ENCODE measurements at places on chromosomes 16 and 17.

DNA sequence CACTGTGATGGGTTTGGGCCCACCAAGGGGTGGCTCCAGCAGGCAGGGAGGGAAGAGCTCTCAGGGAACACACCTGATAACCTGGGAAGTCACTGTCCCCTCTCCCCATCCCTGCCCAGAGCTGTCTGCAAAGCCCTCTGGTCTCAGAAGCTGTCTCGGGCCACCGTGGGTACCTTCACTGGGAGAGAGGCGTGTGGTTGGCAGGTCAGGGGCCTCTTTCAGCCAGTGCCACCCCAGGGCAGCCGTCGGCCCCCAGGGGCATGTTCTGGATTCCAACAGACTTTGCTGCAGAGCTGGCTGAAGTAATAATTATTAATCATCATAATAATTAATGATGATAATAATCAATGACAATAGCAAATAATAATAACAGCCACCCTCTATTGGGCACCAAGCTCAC lies 21.1 kb downstream of the MGAT5B start:
- no peaks in the 10 kb centered on the region for H3K36me3 ChIP-seq
- DNase-seq, result no peak
- H3K4me1 ChIP-seq, result peaks cover 14% of the 10 kb centered on the region
- no peak overlapping the region for H3K4me3 ChIP-seq
- H3K27ac ChIP-seq, result no peak overlapping the region

DNA sequence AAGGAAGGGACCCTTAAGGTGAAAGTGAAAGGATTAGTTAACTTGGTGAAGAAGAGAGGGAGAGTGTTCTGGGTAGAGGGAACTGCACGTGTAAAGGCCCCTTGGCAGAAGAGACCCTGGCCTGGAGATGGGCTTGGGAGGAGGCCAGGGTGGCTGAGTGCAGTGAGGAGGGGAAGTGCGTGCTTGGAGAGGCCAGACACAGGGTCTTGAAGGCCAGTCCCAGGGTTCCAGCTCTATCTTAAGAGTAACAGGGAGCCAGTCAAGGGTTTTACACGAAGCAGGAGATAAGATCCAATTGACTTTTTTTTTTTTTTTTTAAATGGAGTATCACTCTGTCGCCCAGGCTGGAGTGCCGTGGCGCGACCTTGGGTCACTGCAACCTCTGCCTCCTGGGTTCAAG lies 15.2 kb upstream of the DOK4 start:
- no peaks in the 10 kb centered on the region for H3K36me3 ChIP-seq
- peak overlapping the region; percentile 55 for H3K27ac ChIP-seq
- no peak for DNase-seq

- H3K27ac ChIP-seq, result peak overlapping the region; percentile 23
- peaks cover 21% of the 10 kb centered on the region for H3K4me1 ChIP-seq
- peaks cover 3% of the 10 kb centered on the region for H3K27me3 ChIP-seq
- DNase-seq, result no peak
- peaks cover 29% of the 10 kb centered on the region for H3K36me3 ChIP-seq
These were observed 43.5 kb downstream of the EMP2 start for GRCh38 chr16:10536814-10537389.

GRCh38 chr17:8865811-8866210 lies 1.7 kb downstream of the PIK3R6 start:
- H3K27me3 ChIP-seq, result peaks cover 28% of the 10 kb centered on the region
- H3K36me3 ChIP-seq, result no peaks in the 10 kb centered on the region
- H3K27ac ChIP-seq, result no peak overlapping the region
- H3K4me3 ChIP-seq, result no peak overlapping the region

DNA sequence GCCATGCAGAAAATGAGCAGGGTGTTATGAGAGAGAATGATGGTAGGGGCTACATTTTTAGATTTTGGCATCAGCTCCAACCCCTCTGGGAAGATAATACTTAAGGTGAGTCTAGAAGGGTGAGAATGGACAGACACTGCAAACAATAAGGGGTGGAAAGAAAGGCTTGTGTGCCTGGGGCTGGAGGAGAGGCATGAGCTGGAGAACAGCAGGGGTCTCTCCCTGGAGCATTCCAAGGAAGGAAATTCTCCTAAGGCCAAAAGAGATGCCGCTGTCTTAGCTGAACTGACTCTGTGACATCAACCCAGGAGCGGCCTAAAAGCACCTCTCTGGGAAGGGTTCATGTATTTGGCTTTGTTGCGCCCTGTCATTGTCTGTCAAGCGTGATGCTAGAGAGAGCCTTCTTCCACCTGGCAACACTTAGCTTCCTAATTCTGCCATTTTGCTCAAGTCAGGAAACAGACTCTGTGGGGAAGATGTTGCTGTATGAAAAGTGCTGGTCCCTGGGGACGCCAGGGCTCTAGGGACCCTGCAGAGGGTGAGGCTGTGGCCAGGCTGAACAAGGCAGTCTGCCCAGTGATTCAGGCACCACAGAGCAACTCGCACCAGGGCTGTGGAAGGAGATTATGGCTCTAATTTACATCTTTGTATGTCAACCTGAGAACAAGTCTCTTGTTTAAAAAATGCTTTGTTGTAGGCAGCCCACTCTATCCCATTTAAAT lies 225.7 kb downstream of the CBLN1 start:
- H3K36me3 ChIP-seq, result no peaks in the 10 kb centered on the region
- DNase-seq, result no peak
- no peak overlapping the region for H3K27ac ChIP-seq
- peaks cover 16% of the 10 kb centered on the region for H3K27me3 ChIP-seq
- no peak overlapping the region for H3K4me3 ChIP-seq

GRCh38 chr17:10777131-10777807 lies 26.6 kb downstream of the TMEM238L start:
- H3K27me3 ChIP-seq, result peaks cover 5% of the 10 kb centered on the region
- H3K36me3 ChIP-seq, result no peaks in the 10 kb centered on the region
- H3K4me1 ChIP-seq, result peaks cover 8% of the 10 kb centered on the region
- H3K4me3 ChIP-seq, result no peak overlapping the region
- no peak for DNase-seq

- no peaks in the 10 kb centered on the region for H3K27me3 ChIP-seq
- peaks cover 12% of the 10 kb centered on the region for H3K36me3 ChIP-seq
- peaks cover 28% of the 10 kb centered on the region for H3K4me1 ChIP-seq
- no peak overlapping the region for H3K27ac ChIP-seq
These were observed 5.4 kb downstream of the GID4 start for GRCh38 chr17:18044609-18045008.

- no peaks in the 10 kb centered on the region for H3K27me3 ChIP-seq
- no peak for DNase-seq
- H3K27ac ChIP-seq, result no peak overlapping the region
- peaks cover 22% of the 10 kb centered on the region for H3K4me1 ChIP-seq
- peaks cover 4% of the 10 kb centered on the region for H3K36me3 ChIP-seq
These were observed 2.2 kb upstream of the LIMD2 start for GRCh38 chr17:63701868-63702720.

DNA sequence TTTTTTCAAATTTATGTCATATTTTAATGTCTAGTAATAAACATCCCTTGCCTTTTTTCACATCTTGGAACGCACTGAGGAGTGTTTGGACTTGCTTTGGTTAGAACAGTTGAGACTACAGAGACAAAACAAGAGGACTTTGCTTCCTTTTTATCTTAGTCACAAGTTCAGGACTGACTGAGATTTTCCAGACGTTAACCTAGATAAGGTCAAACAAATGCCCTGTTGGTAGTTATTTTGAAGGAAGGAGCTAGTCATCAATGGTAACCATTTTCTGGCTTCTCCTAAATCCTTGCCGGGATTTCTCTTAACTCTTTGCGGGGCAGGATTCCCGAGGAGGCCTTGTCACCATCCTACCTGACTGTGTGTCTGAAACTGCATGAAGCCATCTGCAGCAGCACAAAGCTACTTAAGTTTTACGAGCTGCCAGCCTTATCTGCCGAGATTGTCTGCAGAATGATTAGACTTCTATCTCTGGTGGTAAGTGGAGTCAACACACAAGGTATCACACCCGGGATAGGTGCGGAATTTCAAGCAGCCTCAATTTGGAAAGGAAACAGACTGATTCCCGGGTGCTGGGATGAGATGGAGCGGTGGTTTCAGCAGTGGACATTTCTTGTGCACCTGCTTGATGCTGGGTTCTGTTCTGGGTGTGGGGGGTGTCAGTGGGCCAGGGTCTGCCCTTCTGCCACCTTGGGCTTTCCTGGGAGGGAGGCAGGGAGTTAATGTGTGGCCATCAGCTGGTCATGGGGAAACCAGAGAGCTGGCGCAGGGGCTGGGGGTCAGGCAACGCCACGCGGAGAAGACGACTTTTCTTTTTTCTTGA lies 48.3 kb downstream of the RNF213 start:
- no peak for DNase-seq
- peaks cover 56% of the 10 kb centered on the region for H3K36me3 ChIP-seq
- H3K27ac ChIP-seq, result peak overlapping the region; percentile 1

GRCh38 chr17:51692917-51693316 lies 432.6 kb downstream of the UTP18 start:
- no peak for DNase-seq
- H3K27ac ChIP-seq, result no peak overlapping the region
- peaks cover 24% of the 10 kb centered on the region for H3K27me3 ChIP-seq

- H3K36me3 ChIP-seq, result no peaks in the 10 kb centered on the region
- peaks cover 7% of the 10 kb centered on the region for H3K4me1 ChIP-seq
- no peak overlapping the region for H3K27ac ChIP-seq
- no peak for DNase-seq
- H3K4me3 ChIP-seq, result no peak overlapping the region
These were observed 30.2 kb upstream of the TNRC6A start for GRCh38 chr16:24699151-24699723.

DNA sequence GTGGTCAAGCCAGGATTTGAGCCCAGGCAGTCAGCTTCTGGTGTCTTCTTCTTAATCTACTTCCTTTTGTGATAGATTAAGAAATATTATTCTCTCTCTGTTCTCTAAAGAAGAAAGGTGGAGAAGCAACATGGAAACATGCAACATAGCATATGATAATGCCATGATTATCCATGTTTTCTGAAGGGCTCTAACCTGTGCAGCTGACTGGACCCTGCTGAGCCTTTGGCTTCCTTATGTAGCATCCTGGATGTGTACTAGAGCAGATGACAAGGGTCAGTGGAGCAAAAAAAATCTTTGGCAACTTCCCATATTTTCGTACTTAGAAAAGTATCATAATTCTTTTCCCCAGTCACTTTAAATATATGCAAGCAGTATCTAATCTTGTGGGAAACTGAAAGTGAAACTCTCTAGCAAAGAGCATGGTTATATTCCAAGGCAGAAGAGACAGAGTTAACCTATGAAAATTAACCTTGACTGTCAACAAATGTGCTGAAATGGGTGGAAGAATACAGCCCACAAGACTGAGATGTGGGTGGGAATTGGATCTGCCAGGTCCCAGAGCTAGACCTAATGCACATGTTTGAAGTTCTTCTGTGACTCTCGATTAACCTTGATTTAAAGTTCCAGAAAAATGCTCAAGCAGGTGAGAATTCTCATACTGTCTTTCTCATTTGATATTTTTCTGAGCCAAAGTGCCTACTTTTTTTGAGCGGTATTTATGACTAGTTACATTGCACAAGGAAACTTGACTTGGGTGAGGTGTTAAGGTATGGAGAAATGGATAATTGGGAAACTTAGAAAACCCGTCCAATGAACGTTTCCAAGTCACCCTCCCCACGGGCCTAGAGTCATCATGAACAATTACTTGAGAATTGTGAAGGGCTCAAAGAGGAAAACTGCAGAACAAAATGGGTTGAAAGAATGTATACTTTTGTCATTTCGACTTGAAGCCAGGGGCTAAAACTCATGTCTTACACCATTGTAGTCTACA lies 248.6 kb downstream of the FTO start:
- peaks cover 51% of the 10 kb centered on the region for H3K4me1 ChIP-seq
- H3K27ac ChIP-seq, result peak overlapping the region; percentile 79
- H3K36me3 ChIP-seq, result peaks cover 10% of the 10 kb centered on the region

DNA sequence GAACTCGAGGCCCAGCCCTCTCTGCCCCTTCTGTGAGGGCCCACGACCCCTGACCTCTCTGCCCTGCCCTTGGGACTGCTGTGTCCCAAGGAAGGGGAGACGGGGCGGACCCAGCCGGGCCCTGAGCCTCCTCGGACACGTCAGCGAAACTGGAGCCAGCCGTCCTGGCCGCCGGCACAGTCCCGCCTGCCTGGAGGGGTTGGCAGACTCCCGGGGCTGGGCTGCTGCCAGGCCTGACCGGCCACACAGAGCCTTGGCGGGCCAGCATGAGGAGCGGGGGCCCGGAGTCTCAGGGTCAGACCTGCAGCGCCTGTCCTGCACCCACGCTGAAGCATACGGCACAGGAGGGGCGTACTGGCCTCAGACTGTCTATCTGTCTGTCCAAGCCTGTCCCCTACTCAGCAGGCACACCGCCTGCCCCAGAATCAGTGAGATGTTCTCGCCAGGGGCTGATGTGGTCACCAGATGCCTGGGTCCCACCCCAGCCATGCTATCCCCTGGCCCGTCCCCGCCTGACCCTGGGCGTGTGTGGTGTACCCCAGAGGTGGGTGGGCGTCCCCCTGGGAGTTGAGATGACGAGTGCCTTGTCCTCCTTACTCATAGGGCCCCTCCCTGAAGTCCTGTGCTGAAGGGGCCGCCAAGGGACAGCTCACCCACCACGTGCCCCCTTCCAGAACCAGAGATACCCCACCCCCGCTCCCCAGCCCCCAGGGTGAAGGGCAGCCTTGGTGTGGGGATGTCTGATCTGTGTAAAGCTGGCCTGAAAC lies 4.7 kb downstream of the VASN start:
- H3K27ac ChIP-seq, result peak overlapping the region; percentile 87
- DNase-seq, result no peak
- no peaks in the 10 kb centered on the region for H3K27me3 ChIP-seq
- no peaks in the 10 kb centered on the region for H3K36me3 ChIP-seq
- H3K4me1 ChIP-seq, result peaks cover 44% of the 10 kb centered on the region
- H3K4me3 ChIP-seq, result no peak overlapping the region

GRCh38 chr17:2449486-2449885 lies 48.6 kb upstream of the MNT start:
- H3K27ac ChIP-seq, result no peak overlapping the region
- H3K4me1 ChIP-seq, result no peaks in the 10 kb centered on the region
- H3K36me3 ChIP-seq, result peaks cover 22% of the 10 kb centered on the region
- no peaks in the 10 kb centered on the region for H3K27me3 ChIP-seq
- no peak for DNase-seq

- H3K4me1 ChIP-seq, result peaks cover 26% of the 10 kb centered on the region
- H3K27me3 ChIP-seq, result no peaks in the 10 kb centered on the region
- H3K36me3 ChIP-seq, result no peaks in the 10 kb centered on the region
These were observed 8.4 kb upstream of the TERF2 start for GRCh38 chr16:69393898-69394849.

- H3K4me1 ChIP-seq, result peaks cover 34% of the 10 kb centered on the region
- H3K36me3 ChIP-seq, result no peaks in the 10 kb centered on the region
- peak; percentile 82 for DNase-seq
- peaks cover 2% of the 10 kb centered on the region for H3K27me3 ChIP-seq
- no peak overlapping the region for H3K4me3 ChIP-seq
These were observed 30.6 kb upstream of the ETV4 start for GRCh38 chr17:43576563-43577229.

GRCh38 chr16:73064212-73064993 lies 16.5 kb upstream of the ZFHX3 start:
- peaks cover 75% of the 10 kb centered on the region for H3K4me1 ChIP-seq
- no peak for DNase-seq

GRCh38 chr17:17740615-17741348 lies 59.5 kb downstream of the RAI1 start:
- peaks cover 75% of the 10 kb centered on the region for H3K4me1 ChIP-seq
- peak overlapping the region; percentile 52 for H3K4me3 ChIP-seq
- H3K27me3 ChIP-seq, result no peaks in the 10 kb centered on the region
- DNase-seq, result no peak
- peak overlapping the region; percentile 98 for H3K27ac ChIP-seq

GRCh38 chr17:35766903-35767510 lies 6.3 kb downstream of the C17orf50 start:
- peaks cover 7% of the 10 kb centered on the region for H3K4me1 ChIP-seq
- no peak overlapping the region for H3K4me3 ChIP-seq
- no peaks in the 10 kb centered on the region for H3K36me3 ChIP-seq
- H3K27ac ChIP-seq, result no peak overlapping the region
- H3K27me3 ChIP-seq, result no peaks in the 10 kb centered on the region
- no peak for DNase-seq

All from mesothelial cell of epicardium (in vitro differentiated cells).